Fibroblast of skin of scalp (primary cell): ENCODE measurements at places on chromosomes 7 and 10.

- DNase-seq, result no peak
Observed at GRCh38 chr10:16466001-16466400, 29.2 kb downstream of the PTER start.

DNA sequence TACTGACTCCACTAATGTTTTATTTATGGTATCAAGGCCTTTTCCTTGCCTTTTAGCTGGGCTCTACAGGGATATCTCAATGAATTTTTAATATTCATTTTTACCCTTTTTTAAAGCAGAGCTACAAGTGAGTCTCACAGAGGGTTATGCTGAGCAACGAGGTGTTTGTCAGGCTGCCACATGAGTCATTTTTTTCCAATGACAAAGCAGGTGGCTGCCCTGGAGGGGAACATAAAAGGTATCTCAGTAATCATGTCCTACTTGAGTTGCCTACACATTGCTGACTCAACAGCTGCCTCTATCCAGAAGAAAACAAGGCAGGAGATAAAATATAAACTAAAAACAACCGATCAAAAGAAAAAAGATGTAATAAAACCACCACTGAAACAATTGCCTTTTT lies 1004.9 kb upstream of the POT1 start:
- no peak for DNase-seq

GRCh38 chr7:2956526-2957368 lies 86.9 kb downstream of the CARD11 start:
- DNase-seq, result peak; percentile 60

GRCh38 chr10:100438674-100439315 lies 24.0 kb upstream of the WNT8B start:
- no peak for DNase-seq

- no peak for DNase-seq
Observed at GRCh38 chr10:79188154-79188965, 119.6 kb downstream of the ZMIZ1 start.

GRCh38 chr10:47331954-47332353 lies 9.7 kb downstream of the GDF2 start:
- DNase-seq, result no peak

- peak; percentile 75 for DNase-seq
Observed at GRCh38 chr10:103759100-103759781, 96.1 kb downstream of the SH3PXD2A start.

DNA sequence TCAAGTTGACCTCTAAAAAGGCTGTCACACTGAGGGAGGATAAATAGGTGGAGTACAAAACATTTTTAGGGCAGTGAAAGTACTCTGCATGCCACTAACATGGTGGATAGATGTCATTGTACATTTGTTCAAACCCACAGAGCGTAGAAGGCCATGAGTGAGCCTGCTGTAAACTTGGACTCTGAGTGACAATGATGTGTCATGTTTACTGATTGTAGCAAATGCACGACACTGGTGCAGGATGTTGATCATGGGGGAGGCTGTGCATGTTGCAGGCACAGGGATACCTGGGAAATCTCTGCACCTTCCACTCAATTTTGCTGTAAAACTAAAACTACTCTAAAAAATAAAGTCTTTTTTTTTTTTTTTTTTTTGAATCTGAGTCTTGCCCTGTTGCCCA lies 52.5 kb upstream of the GRID1 start:
- DNase-seq, result no peak

GRCh38 chr7:123744416-123744815 lies 4.4 kb downstream of the WASL start:
- DNase-seq, result no peak

- DNase-seq, result no peak
Observed at GRCh38 chr10:73413108-73413527, 740 bp downstream of the ANXA7 start.

DNA sequence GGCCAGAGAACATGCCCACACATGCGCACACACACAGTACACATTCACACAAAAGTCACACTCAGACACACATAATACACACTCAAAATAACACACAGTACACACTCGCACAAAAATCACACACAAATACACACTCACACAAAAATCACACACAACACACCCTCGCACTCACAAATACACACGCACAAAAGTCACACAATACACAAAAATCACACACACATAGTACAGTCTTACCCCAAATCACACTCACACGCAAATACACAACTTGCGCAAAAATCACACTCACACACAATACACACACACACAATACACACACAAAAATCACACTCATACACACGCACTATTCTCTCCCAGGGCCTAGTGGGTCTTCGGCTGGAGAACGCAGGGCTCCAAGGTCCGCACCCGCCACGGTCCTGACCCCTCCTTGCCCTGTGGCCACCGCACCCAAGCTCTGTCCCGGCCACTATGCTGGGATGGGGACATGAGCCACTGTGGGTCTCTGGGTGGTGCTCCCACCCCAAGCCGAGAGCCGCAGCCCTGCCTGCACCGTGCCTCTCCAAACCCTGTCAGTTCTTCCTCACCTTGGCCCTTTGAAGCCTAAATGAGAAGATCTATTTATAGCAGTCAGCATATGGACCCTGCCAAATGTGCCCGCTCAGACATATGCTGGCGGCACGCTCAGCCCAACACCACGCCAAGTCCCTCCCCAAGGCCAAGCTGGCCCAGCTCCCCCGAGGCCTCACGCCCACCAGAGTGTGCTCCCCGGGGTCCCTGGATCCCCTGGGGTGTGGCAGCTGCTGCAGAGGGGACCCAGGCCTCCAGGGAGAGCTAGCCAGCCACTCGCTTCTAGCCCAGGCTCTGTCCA lies 55.9 kb downstream of the ELFN1 start:
- no peak for DNase-seq

DNA sequence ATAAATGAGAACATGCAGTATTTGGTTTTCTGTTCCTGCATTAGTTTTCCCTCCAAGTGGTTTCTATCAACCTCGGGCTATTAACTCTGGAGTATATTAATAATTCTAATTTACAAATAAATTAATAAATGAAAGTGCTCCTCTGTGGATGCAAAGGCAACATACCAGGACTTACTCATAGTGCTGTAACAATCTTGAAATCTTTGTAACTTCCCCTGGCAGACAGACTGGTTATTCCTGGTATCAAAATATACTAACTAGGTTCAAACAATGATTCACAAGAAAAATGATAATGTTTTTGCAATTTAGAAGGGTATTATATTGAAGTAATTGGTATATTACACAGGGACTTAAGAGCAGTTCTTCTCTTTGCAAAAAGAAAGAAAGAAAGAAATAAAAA lies 177.2 kb downstream of the FANK1 start:
- DNase-seq, result peak; percentile 69

DNA sequence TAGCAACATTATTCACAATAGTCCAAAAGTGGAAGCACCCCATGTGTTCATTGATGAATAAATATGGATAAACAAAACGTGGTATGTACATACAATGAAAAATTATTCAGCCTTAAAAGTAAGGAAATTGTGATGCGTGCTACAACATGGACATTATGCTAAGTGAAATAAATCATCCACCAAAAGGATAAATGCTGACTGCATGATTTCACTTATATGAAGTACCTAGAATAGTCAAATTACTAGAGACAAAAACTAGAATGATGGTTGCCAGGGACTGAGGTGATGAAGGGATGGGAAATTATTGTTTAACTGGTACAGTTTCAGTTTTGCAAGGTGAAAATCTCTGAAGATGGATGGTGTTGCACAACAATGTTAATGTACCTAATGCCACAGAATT lies 56.6 kb downstream of the THSD7A start:
- DNase-seq, result no peak

- DNase-seq, result no peak
Observed at GRCh38 chr7:27693794-27694193, 31.1 kb upstream of the HIBADH start.

DNA sequence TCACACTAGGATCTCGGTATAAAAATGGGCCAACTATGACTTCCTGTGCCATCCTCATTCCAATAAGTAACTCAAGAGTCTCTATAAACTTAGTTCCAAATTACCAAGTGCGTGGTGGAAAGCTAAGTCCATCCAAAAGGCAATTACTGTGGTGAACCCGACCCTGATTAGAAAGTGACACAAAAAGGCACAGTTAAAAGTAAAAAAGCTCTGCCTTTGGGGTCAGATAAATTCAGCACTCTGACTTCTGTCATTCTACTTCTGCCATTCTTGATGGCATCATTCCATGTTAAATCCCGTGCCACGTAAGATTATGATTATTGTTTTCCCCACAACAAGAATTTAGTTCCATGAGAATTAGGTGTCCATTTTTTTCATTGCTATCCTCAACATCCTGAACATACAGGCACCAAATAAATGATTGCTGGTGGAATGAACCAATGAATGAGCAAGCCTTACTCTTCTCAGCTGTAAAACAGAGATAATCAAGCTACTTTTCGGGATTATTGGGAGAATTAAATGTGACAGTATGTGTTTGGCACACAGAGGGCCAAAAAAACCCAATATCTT lies 877 bp downstream of the NCOA4 start:
- DNase-seq, result no peak

DNA sequence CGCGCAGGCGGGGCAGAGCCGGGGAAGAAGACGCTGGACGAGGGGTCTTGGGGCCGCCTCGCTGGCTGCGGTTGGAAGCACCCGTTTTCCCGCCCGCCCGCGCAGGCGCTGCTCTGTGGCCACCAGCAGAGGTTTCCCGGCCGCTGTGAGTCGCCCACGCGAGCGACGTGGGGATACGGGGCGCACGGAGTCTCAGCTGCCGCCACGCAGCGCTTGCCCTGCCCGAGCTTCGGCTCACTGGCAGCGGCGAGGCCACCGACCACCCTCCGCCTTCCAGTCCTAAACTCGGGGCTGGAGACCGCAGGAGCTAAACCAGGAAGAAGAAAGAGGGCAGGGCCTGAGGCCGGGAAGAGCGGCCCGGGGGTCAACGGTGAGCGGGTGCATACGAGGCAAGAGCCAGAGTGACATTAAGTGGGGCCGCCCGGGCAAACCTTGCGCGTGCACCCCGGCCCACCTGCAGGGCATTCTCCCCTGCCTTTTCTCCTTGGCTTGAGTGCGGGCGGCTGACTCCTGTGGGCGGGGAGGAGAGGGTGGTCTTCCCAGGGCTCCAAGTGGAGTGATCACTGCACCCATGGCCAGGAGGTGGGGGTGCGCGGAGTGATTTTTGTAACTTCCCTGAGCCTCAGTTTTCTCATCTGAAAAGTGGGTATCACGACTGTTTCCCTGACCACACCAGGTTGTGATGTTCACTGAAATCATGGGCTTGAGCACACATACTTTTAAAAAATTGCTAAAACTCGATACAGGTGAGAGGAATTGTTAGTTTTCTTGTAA lies 7.1 kb upstream of the EMX2 start:
- DNase-seq, result no peak

- no peak for DNase-seq
Observed at GRCh38 chr7:74141705-74142104, 32.5 kb upstream of the EIF4H start.

DNA sequence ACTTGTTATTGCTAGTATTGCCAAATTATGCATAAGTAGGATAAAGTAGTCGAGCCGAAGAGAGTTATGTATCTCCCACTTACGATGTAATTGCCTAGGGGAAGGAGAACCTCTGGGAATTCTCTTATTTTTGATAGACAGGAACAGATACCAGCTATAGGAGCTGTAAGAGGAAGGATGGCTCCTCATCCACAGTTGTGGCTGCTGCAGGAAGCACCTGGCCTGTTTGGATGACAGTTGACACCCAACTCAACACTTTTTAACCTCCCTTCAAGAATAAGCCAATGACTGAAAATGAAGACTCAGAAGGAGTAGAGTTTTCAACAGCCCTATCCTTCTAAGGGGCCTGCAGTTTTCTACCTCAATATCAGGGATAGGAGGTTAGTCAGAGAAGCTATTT lies 6.3 kb downstream of the DYDC1 start:
- no peak for DNase-seq

DNA sequence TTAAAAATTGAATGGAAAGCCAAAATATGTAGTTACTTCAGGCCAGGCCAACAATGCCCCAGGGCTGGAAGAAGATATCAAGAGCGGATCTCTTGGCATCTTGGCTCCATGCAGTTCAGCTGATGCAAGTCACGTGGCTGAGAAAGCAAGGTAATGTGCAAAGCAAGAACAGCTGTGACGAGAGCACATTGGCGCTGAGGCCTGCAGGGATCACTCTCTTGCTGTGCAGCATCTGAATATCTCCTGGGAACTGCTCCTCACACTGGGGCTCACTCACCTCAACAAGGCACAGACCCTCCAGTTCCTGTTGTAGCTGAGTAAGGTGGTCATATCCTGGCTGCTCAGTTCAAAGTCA lies 14.0 kb downstream of the AKR1B1 start:
- DNase-seq, result no peak

DNA sequence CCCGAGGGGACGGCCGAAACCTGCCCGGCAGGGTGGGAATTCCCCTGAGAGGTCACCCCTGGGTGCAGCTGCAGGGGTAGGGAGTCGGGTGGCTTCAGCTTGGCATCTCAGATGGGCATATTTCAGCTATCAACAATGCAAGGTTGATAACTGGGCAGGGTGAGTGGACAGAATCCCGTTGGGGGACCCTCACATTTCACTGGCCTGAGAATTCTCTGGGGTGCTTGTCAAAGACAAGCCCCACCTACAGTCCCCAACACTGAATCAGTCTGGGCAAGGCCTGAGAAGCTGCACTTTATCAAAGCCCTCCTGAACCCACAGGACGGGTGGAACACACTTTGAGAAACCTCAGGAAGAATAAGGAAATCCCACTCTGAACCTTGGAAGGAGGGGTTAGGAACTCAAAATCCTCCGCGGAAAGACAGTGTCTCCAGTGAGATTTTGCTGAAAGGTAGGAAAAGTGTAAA lies 3.1 kb downstream of the RGS10 start:
- no peak for DNase-seq

DNA sequence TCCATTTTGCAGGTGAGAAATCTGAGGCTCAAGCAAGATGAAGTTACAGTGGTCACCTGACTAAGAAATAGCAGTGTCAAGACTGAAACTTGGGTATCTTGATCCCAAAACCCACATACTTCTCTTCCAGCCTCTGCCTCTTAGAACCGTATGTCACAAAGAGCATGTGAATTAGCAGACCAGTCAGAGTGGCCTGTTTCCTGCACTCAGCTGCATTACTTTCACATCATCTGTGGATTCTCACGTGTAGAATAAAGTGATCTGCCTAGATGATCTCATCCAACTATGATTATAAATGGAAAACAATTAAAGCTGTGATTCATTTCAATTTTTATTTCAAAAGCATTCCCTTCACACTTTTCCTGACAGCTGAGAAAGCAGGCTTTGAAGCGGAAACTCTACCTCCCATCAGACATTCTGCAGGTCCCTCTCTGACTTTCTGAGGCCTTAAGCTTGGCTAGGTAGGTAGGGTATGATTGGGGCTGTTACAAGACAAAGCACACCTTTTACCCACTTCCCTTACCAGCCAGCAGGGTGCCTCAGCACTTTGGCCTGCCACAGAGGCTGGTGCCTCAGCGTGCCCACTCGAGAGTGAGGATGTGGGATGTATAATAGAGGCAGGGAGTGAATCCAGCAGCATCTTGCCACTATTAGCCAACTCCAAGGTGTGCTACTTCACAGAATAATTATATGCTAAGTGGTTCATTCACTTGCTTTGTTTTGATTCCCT lies 70.2 kb upstream of the PDE1C start:
- DNase-seq, result no peak

DNA sequence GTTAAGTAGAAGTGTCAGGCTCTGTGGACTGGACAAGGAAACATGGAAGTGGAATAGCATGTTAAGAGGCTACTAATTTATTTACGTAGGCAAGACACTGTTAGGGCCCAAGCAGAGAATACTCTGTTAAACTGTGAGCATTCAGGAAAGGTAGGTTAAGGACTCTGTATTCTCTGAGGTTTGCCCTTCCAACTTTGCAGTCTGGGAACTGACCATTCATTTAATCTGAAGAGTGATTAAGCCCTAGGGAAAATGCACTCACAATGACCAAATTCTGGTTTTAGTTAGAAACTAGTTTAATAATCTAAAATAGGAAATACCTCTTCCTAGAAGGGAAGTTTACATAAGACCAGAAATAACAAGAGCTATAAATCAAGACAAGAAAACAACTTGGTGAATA lies 266.6 kb downstream of the SUGCT start:
- no peak for DNase-seq
